NCI-H69 (cell line): ENCODE measurements at places on chromosomes 1 and 21.

- no peak for DNase-seq
These were observed 89.7 kb upstream of the ERRFI1 start for GRCh38 chr1:8115769-8116167.

DNA sequence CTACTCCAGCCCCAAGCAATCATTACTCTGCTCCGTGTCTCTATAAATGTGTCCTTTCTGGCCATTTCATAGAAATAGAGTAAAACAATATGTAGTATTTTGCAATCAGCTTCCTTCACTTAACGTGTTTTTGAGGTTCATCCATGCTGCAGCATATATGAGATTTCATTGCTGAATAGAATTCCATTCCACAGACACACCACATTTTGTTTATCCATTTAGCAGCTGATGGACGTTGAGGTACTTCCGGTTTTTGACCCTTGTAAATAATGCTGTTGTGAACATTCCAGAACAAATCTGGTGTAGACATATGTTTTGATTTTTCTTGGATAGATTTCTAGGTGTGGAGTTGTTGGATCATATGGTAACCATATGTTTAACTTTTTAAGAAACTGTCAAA, 30.7 kb downstream of the ADAM30 start:
- no peak for DNase-seq

DNA sequence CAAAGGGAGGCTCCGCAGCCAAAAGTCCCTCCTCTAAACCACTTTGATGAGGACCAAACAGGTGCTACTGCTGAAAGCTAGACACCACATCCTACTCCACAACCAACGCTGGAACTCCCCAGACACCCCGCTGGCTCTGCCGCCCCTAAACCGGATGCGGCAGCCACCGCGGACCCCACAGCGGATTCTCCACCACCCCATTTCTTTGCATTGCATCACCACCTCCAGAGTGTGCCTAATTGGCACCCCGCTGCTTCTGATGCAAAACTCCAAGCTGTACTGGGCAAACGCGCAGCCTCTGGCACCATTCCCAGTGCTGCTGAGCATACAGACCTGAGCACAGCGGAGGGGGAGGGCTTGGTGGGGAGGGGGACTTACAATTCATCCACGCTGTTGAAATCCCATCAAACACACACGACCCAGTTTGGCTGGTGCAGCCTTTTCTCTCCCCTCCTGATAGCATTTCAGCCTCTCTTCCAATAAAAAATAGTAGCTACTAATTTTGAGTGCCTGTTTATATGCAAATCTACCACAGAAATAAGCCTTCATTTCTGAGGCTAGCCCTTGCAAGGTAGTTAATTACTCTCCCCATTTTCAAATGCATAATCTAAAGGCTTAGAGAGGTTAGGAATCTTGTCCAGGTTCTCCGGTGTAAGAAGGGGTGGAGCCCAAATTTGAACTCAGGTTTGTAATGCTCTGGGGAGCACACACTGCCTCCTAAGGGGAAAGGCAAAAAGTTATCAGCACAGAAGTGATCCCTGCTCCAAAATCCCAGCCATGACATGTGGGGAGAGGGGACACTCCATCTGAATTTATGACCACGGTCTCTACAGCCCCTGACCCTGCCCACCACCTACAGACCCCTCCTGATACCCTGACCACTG, 12.2 kb upstream of the RGS16 start:
- DNase-seq, result peak; percentile 100

- no peak for DNase-seq
These were observed 77.9 kb downstream of the PRDM16 start for GRCh38 chr1:3146907-3147306.

DNA sequence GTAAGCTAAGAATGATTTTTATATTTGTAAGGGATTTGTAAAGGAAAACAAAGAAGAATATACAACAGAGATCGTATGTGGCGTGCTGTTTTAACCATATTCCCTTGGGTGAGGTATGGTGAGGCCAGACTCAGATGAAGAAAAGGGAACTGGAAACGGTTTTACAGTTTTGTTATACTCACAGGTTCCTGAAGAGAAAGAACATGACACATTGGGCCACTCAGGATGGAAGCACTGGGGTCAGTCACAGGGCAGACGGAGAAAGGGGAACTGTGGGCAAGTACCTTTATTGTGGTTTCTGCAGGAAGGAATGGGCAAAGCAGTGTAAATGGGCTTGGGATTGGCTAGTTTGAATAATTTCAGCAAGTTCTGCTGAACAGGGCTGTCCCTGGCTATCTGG, 177.4 kb downstream of the LBR start:
- DNase-seq, result no peak

DNA sequence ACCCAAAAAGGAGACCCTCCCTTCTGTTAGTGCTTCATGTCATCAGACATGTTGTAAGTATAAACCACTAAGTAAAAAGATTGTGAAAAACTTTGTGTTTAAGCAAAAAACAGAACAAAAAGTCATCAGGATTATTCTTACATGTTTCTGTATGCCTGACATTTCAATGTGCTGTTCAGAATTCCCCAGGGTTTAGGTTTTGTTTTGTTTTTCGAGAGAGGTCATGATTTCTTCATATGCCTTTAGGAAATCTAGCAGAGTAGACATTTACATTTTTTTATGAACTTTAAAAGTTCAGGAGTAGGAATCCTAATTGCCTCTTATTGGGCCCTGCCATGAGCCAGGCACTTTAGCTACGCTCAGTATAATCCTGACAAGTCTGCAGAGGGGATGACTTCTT, 85.3 kb downstream of the VPS13D start:
- DNase-seq, result no peak

- DNase-seq, result peak; percentile 63
These were observed 102.5 kb upstream of the TARDBP start for GRCh38 chr1:10909697-10910680.

DNA sequence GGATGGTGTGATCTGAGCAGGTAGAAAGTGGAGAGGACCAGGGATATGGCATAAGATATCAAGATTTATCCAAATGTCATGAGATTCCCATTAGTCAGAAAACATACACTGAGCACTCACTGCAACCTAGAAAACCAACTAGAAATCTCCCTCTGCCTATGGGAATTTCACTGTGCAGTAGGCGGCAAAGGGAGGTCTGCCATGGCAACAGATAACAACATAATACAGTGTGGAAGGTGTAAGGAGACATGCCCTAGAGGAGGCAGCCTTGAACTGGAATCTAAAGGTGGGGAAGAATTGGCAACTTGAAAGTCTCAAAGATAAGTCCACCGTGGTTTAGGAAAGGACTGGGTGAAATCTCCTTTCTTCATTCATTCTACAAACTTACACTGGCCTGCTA, 238.4 kb downstream of the ATG4C start:
- DNase-seq, result no peak

- no peak for DNase-seq
These were observed 59.0 kb upstream of the ATP2B4 start for GRCh38 chr1:203567596-203567995.

GRCh38 chr1:159012495-159012894, 2.8 kb downstream of the IFI16 start:
- DNase-seq, result no peak

DNA sequence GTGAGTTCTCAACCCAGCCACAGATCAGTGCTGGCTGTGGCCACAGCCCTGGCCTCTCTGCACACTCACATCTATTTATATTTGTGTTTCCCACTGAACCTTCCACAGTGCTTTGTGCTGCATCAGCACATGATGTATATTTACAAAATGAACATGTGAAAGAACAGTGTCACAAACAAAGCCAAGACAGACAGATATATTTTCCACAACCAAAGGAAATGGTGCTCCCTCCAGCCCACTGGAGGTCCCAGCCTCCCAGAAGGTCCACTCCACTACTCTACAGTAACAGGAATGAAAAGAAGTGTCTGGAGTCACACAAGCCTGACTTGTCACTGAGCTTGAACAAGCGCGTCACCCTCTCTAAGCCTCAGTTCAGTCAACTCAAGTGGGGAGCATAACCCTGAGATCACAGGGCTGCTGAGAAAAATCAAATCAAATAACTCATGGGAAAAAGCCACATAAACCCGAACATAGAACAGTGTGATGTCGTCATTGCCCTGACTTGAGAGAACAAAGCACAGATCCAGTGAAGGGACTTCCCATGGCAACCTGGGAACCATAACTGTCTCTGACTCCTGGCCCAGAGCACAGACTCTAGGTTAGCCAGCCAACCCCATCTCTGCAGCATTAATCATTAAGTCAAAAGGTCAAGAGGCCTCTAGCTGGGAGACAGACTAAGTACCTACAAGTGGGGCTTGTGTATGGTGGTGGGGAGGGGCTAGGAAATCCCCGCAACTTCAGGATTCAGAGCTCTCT, 121.2 kb downstream of the TRABD2B start:
- DNase-seq, result peak; percentile 5

GRCh38 chr1:8364528-8365442, 46.9 kb downstream of the SLC45A1 start:
- DNase-seq, result no peak

- no peak for DNase-seq
These were observed 31.9 kb upstream of the POFUT2 start for GRCh38 chr21:45319461-45320211.

DNA sequence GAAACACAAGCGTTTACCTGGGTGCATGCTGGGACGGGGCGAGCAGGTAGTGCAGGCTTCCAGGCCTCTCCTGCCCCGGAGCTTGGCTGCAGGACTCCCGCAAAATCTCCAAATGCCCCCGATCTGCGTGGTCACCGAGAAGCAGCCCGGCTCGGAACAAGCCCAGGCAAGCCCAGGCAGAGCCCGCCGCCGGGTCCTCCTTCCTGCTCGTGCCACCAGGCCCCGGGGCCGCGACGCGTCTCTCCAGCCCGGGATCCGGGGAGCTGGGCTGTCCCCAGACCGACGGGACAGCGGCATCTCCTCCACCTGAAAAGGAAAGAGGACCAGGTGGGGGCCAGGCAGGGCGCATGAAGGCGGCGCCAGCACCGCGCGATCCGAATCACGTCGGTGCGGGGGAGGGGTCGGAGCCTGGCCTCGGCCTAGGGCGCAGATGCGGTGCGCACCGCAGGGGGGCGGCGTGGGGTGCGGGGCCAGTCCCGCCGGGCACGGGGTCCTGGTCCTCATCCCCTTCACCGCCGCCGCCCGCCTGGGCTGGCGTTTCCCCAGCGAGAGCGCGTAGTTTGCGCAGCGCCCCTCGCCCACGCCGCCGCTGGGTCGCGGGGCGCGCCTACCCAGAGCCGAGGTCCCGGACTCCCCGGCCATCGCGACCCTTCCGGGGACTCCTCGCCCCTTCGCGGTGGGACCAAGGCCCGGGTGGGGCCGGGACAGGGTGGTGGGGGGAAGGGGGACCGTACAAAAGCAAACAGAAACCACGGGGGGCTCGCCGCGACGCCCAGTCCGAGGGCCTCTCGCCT, 52.4 kb upstream of the H6PD start:
- no peak for DNase-seq

GRCh38 chr1:146035048-146035423, 13.5 kb upstream of the HJV start:
- peak; percentile 67 for DNase-seq

GRCh38 chr1:173406783-173407230, 70.3 kb upstream of the PRDX6 start:
- peak; percentile 25 for DNase-seq

GRCh38 chr1:42259739-42260064, 75.3 kb downstream of the FOXJ3 start:
- DNase-seq, result no peak
